KBM-7 (cell line): ENCODE measurements at places on chromosomes 13 and 19.

DNA sequence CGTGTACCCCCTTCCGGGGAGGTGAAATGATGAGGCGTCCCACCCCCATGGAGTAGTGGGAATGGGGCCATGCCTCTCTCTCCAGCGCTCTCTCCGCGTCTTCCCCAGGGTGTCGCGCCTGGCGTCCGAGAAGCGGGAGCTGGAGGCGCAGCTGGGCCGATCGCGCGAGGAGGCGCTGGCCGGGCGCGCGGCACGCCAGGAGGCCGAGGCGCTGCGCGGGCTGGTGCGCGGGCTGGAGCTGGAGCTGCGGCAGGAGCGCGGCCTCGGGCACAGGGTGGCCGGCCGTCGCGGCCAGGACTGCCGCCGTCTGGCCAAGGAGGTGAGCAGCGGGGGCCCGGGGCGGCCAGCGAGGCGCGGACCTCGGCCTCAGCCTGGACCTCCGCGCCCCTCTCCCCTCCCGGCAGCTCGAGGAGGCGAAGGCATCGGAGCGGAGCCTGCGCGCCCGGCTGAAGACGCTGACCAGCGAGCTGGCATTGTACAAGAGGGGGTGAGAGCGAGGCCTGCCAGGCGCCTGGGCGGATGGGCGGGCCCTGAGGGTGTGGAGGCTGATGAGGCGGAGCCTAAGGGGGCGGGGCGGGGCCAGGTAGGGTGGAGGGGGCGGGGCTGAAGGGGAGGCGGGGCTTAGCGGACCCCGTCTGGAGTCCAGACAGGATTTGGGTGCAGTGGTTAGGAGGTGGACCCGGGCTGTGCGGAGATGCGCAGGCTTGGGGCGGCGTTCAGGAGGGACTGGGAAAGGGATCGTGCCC, 7.7 kb downstream of the PGLYRP1 start:
- DNase-seq: no peak

- peak; percentile 73 for DNase-seq
Measured at GRCh38 chr13:112587212-112587763, 665 bp downstream of the TUBGCP3 start.

- no peak for DNase-seq
Measured at GRCh38 chr19:2050349-2050990, 574 bp downstream of the MKNK2 start.

- DNase-seq: no peak
Measured at GRCh38 chr19:10669246-10669645, 15.1 kb downstream of the ILF3 start.

DNA sequence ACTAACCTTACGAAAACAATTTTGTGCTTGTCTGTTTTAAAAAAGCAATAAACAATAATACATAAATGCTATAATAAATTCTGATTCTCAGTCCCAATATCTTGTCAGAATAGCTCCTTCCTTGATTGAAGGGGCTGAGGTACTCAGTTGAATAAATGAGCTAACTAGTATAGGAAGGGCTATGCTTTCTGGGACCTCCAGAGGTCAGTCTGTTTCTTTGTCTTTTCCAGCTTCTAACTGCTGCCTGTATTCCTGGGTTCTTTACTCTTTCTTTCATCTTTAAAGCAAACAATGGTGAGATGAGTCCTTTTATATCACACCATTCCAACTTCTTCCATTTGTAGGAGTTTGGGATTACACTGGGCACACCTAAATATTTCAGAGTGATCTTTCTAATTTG, 1297.0 kb upstream of the ATXN8OS start:
- DNase-seq: peak; percentile 23

- DNase-seq: peak; percentile 63
Measured at GRCh38 chr19:17205237-17206140, 9.7 kb upstream of the USE1 start.

DNA sequence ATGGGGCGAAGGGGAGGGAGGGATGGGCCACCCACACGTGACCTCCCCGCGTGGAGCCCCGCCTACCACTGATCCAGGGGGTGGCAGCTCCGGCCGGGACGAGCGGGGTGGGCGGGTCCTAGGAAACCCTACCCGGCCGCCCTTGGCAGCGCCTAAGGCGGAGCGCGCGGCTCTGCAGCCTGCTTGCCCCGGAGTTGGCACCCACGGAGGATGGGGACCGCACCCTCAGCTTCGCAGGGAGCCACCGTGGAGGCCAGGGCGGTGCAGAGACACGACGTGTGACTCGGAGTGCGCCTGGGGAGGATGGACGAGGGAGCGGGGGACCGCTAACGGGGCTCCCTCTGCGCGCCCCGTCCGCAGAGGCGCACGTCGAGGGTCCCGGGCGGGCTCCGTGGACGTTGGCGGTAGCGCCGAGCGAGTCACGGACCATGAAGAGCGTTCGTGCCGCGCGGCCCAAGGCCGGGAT, at the start of gene RGS9BP:
RGS9BP (plus strand) TSS at position 129 of the 466 bp plus-strand sequence. CDS start 416 bp downstream, outside the sequence.
- peak; percentile 70 for DNase-seq

DNA sequence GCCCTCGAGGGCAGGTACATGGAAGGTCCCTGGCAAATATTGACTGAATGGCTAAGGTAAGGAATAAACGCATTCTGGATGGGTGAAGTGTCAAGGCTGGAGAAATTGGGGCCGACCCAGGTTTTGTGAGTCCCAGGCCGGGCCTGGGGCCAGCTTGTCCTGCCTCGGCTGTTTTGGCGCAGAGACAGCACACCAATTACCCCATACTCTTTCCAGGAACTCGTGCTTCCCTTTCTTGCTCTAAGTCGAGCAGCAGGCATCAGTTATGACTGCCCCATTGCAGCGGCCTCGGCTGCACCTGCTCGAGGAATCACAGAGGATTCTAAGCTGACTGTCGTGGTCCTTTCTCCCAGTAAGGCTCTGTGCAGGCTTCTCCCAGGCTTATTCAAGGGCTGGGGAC, 67.1 kb downstream of the ZNF536 start:
- DNase-seq: no peak

DNA sequence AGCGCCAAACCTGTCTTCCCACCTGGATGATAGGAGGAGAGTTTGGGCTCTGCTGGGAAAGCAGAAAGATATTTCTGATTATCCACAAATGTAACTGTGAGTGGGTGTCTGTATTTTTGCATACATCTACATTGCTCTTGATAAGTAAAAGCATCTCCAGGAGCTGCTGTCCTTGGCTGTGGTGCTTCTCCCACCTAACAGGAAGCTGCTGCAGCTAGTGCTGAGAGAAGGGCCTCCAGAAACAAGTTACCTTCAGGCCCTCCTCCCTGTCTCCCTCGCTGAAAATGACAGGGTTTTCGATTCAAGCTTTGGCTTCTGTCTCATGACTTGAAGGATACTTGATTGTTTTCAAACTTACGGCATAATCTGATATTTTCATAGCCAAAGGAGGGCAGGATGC, 90.1 kb downstream of the FOXO1 start:
- DNase-seq: no peak

- no peak for DNase-seq
Measured at GRCh38 chr19:46803555-46803954, 15.2 kb upstream of the SLC1A5 start.

- no peak for DNase-seq
Measured at GRCh38 chr19:8922591-8922990, 87.6 kb downstream of the MUC16 start.

GRCh38 chr13:50158385-50159165, 143.3 kb downstream of the KCNRG start:
- DNase-seq: no peak

DNA sequence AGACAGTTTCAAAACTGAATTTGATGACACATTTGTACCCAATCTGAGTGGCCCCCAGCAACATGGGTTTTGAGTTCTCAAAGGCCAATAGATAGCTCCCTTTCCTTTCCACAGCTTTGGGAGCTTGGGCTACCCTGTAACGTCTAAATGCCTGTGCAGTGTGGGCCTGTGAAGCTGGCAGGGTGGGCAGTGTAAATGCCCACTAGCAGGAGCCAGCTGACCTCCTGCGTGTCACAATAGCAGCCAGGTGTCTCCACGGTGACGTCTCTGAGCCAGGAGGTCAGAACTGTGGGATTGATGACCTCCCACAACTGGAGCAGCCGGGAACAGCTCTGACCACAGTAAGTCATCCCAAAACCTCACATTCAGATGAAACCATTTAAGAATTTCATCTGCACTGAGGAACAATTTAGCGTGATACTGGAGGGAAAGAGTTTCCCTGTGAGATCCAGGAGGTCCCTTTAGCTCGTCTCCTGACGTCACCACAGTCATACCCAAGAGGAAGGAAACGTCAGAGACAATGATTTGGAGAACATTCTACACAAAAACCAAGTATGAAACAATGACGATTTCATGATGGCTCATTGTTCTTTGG, at the start of gene IPO5:
IPO5 (plus strand) TSS at position 300 of the 595 bp plus-strand sequence. CDS start 23,022 bp downstream, outside the sequence.
- DNase-seq: no peak

DNA sequence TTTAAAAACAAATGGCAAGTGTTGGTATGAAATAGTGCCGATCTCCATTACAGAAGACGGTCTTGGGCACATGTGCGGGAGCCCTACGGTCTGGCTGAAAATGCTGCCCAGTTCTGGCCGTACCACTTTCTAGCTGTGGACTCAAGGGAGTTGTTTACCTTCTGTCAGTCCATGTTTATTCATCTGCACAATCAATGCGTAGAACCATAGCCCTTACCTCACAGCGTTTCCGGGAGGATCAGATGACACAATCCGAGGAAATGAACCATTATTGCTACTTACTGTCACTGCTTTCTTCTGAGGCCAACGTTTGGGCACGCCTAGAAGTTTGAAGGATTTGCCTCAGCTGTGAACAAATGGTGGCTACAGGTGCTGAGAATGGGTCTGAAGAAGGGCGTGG, 31.2 kb downstream of the GADD45B start:
- peak; percentile 63 for DNase-seq

DNA sequence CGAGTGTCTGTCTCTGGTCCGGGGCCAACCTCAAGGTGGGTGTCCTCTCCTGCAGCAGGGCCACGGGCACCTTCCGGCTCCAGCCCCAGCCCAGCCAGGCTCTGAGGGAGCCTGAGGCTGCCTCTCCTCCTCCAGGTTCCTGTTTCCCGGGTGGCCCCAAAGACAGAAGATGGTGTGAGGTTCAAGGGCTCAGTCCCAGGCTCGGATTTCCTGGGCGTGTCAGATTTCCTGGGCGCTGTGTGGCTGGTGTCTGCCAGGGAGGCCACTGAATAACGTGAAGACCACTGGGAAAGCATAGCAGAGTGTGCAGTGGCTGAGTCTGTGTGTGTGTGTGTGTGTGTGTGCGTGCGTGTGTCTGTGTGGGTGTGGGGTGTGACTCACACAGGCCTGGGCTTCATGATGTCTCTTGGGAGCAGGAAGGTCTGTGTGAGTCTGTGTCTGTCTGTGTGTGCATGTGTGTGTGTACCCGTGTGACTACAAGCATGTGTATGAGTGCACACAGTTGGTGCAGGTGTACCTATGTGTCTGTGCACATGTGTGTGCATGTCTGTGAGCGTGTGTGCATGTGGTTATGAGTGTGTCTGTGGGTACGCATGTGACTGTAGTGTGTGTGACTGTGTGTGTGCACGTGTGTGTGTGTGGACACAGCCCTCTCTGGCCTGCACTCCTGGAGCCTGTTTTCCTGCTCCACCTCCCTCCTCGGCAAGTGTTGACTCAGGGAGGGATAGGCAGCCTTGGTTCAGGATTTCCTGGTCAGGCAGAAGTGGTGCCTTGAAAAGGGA, 28.3 kb downstream of the CEBPA start:
- DNase-seq: peak; percentile 66

- no peak for DNase-seq
Measured at GRCh38 chr13:39385621-39386231, 217.3 kb downstream of the LHFPL6 start.

DNA sequence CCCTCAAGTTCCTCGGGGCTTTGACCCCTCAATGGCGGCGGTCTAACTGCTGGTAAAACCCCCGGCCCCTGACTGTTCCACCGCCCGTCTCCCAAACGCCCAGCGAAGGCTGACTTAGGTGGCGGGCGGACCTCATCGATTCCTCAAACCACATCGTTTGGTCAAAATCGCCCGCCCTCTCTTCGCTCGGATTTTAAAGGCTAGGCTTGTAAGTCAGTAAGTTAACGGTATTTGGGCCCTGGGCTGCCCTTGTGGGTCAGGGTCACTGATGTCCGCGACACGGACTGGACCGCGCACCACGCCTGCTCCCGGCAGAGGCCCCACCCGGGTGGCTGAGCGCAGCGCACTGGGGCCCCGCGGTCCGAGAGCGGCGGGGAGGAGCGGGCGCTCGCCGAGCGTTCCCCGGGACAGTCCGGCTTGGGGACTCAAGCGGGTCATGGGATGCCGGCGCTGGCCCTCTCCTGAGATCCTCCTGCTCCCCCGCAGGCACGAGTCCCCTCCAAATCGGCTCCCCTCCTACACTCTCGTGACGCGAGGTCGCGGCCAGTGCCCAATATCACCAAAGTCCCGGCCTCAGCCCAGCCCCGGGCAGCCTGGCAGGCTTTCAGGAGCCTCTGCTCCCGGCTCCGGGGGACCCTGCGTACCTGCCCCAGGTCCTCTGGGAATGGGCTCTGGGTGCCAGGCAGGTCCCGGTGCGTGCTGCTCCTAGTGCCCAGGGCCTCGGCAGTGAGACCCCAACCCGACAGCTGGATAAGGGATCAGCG, 1.0 kb downstream of the FLT1 start:
- no peak for DNase-seq

- DNase-seq: no peak
Measured at GRCh38 chr19:31671411-31672035, 322.3 kb upstream of the TSHZ3 start.

DNA sequence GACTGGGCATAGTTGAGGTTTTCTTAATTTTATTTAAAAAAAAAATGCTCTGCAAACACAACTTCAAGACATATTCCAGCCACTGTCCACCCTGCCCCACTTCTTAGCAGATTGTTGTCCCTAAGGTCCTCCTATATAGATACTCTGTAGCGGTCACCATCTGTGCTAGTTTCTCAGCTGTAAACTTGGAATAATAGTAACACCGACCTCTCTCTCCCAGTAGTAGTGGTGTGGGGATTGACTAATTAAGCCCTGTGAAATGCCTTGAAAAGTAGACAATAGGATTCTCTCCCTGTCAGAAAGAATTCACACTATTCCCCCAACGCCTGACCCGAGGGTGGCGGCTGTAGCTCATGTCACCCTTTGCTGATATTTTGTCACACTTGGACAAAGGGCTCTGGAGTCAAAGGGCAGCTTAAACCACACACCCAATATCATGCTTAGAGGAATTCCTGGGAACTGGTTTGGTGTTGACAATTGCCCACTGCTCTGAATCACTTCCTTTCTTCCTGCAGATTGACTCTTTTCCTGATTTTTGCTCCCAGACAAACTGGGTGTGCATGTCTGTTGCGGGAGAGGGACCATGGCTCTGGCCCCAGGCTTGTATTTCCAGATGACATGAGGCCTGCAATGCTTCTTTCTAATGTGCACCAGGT, 9.2 kb upstream of the SERP2 start:
- DNase-seq: no peak

DNA sequence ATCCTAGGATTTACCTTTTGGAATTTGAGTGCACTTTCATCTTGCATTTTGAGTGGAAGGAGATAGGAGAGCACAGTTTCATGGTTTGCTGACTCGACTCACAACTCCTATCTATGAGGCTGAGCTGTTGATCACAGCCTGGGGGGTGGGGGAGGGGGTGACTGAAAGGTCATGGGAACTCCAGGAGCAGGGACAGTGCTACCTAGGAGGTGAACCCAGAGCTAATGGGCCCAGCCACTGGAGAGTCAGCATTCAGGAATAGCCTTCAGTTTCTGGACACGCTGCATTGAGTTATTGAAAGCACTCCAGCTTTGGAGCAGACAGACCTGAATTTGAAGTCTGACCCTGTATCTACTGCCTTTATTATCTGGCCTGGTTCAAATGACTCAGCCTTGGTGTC, 339.9 kb downstream of the SLC7A1 start:
- DNase-seq: no peak

- DNase-seq: no peak
Measured at GRCh38 chr19:53865918-53866864, 1.5 kb upstream of the MYADM start.

GRCh38 chr13:102132777-102133295, 269.0 kb downstream of the FGF14 start:
- no peak for DNase-seq
